ENCODE measurements at places on chromosomes 7 and 10.

- no peak for DNase-seq
Observed at GRCh38 chr10:6211341-6211670, 8.6 kb downstream of the PFKFB3 start.

DNA sequence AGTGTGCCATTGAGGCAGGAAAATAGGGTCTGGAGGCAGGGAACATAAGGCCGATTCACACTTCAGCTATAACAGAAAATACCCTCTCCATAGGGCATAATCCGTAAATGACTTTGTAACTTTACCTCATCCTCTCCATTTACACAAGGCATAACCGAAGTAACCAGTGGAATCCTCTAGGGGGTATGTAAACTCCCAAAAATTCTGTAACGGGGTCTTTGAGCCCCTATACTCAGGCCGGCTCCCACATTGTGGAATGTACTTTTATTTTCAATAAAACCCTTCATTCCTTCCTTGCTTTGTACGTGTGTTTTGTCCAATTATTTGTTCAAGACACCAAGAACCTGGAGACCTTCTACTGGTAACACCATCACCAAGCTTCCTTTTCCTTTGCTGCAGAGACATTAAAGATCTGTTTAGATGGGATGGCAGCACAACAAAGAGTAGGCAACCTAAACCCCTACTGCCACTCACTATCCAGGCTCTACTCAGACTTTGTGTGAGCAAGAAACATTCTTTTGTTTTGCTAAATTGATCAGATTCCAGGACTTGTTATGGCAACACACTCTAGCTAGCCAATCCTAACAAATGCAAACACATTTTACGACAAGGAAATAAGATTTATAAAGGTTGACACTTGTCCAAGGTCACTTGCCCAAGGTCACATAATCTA is 99.3 kb downstream of the DGKI start:
- DNase-seq, result no peak

- no peak for DNase-seq
Observed at GRCh38 chr7:91492317-91492716, 228.1 kb downstream of the FZD1 start.

GRCh38 chr7:69105092-69105491 is 493.2 kb upstream of the AUTS2 start:
- no peak for DNase-seq

- no peak for DNase-seq
Observed at GRCh38 chr10:100838986-100839385, 73.8 kb upstream of the SLF2 start.

GRCh38 chr7:1977059-1977875 is 255.5 kb downstream of the MAD1L1 start:
- no peak for DNase-seq

GRCh38 chr7:64630496-64630895 is 35.4 kb upstream of the ZNF107 start:
- no peak for DNase-seq

GRCh38 chr7:130021105-130021834 is 29.9 kb downstream of the ZC3HC1 start:
- no peak for DNase-seq

DNA sequence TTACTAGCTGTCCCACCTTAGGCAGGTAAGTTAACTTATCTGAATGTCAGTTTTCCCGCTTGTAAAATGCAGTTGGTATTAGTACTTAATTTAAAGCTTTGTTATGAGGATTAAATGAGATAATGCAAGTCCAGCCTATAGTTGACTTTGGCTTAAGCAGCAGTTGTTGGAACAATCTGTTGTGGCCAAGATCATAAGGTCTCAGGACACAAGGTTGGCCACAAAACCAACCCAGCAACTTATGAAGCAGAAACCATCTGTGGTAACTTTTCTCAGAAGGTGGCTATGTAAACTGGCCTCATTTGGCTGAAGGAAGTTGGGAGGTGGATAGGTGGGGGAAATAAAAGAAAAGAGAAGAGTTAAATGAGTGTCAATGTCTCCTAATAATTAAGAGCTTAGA is 29.4 kb downstream of the ENTPD1 start:
- no peak for DNase-seq

DNA sequence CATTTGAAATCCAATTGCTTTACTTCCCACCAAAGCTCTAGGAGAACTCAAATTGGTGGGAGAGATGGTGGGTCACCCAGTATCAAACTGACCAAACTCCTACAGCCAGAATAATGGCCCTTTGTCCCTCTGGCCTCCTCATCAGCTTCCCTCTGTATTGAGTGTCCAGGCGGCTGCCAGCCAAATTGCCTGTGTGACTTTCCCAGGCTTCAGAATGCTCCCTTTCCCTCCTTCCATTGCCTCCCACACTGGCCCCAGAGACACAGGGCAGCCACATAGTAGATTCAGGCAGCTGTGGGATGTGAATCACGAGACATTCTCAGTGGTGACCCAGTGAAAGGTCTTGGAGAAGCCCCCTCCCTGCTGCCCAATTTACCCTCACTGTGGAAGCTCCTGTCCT is 12.7 kb upstream of the VDAC2 start:
- no peak for DNase-seq

GRCh38 chr10:14358886-14359573 is 28.3 kb upstream of the FRMD4A start:
- DNase-seq, result no peak

DNA sequence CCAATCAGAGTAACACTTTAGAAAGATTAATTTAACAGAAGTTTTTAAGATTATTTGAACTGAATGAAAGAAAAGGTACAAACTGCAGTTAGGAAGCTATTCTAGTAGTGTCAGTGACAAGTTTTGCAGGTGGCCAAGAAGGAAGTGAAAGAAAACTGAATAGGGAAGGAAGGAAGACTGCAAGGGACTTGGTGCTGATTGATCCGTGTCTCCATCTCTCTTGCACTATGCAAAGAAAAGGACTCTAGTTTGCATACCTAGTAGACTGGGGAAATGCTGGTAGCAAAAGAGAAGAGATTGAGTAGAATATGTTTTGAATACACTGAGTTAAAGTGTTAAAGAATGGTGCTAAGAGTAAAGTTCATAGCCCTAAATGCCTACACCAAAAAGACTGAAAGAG is 33.0 kb downstream of the OR6V1 start:
- no peak for DNase-seq

DNA sequence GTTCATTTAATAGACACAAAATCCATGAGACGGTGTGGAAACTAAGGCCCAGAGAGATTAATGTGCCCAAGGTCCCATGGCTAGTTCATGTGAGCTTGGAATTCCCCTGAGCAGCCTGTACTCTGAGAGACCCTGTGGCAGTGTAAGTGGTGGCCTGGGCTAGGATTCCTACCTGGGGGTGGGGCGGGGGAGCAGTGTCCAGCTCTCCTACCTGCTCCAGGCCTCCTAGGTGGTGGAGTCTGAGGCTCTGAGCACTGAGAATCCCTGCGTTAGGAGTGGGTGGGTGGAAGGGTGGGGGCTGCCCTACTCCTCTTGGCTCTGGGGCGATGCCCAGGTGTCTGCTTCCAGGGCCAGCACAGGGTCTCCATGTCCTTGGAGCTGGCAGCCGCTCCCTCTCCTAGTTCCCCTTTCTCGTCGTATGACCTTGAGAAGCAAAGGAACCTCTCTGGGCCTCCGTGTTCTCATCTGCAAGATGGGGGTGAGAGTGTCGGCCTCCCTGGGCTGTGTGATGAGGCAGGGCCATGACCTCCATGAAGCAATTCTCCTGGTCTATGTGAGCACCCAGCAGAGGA is 2.5 kb downstream of the SNCG start:
- DNase-seq, result no peak

GRCh38 chr7:51823437-51823836 is 506.8 kb upstream of the COBL start:
- DNase-seq, result no peak

GRCh38 chr10:32347363-32348022 is 535 bp upstream of the EPC1 start:
- DNase-seq, result no peak

DNA sequence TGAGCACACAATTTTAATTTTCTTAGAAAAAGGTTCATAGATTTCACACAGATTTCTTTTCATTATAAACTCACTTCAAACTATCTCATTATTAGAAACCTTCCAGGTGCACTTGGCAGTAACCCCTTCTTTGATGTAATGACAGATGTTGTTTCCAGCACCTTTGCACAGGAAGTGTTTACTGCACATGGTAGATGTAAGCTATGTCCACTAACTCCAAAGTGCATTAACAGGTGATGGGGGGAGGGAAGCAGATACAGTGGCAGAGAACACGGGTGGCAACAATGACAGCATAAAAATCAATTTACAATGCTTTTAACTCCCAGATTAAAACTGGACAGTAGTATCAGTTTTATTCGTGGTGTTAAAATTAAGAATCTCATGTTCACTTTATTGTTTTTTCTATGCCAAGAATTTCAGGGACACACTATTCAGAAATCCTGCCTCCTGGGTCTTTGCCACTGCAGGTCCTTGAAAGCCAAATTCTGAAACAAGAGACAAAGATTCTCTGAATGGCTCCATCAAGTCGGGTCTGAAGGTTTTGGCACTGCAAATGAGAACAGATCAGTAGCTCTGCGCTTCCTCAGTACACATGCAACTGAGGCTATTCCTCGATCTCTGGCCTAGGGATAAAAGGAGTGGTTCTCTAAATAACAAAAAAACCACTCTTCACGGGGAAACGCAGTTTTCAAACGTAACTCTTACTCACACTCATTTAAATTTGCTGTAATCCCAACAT is 187.7 kb downstream of the JAZF1 start:
- DNase-seq, result no peak

DNA sequence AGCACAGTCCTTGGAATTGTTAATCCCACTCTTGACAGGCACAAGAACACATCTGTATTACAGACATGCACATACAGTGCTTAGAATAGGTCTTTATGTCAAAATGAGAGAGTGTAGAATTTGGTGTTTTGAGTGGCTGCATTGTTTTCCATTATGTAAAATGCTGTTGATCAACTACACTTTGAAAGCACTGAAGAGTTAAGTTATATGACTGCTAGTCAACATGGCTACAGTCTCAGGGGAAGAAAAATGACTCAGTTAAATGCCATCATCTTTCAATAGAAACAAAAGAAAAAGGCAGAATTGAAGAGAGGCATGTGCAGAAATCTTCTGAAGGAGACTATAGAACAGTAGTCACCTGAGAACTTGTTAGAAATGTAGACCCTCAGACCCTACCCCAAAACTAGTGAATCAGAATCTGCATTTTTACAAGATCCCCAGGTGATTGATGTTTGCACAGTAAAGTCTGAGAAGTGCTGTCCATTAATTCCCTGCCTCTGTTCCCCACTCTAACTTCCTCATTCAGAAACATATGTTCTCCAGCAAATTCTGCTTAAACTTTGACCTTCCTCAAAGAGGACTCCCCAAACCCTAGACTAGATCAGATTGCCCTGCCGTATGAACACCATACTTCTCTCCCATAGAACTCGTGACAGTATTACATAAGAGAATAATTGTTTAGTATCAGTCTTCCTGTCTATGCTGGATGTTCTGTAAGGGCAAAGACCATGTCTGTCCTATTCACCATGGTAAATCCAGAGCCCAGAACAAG is 16.0 kb downstream of the SND1 start:
- DNase-seq, result no peak

- DNase-seq, result no peak
Observed at GRCh38 chr7:125059861-125060456, 130.3 kb upstream of the POT1 start.

- no peak for DNase-seq
Observed at GRCh38 chr10:85995791-85996190, 370.8 kb downstream of the GRID1 start.

- DNase-seq, result no peak
Observed at GRCh38 chr10:100341953-100342626, 4.9 kb upstream of the SCD start.

DNA sequence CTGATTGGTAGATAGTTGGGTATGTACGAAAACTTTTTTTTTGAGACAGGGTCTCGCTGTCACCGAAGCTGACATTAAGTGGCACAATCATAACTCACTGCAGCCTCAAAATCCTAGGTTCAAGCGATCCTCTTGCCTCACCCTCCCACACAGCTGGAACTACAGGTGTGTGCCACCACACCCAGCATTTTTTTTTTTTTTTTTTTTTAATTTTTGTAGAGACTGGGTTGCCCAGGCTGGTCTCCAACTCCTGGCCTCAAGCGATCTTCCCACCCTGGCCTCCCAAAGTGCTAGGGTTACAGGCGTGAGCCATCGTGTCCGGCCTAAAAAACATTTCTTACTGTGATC is 1.5 kb upstream of the LRRC27 start:
- no peak for DNase-seq

GRCh38 chr10:115957012-115957399 is 316.0 kb downstream of the GFRA1 start:
- DNase-seq, result no peak

DNA sequence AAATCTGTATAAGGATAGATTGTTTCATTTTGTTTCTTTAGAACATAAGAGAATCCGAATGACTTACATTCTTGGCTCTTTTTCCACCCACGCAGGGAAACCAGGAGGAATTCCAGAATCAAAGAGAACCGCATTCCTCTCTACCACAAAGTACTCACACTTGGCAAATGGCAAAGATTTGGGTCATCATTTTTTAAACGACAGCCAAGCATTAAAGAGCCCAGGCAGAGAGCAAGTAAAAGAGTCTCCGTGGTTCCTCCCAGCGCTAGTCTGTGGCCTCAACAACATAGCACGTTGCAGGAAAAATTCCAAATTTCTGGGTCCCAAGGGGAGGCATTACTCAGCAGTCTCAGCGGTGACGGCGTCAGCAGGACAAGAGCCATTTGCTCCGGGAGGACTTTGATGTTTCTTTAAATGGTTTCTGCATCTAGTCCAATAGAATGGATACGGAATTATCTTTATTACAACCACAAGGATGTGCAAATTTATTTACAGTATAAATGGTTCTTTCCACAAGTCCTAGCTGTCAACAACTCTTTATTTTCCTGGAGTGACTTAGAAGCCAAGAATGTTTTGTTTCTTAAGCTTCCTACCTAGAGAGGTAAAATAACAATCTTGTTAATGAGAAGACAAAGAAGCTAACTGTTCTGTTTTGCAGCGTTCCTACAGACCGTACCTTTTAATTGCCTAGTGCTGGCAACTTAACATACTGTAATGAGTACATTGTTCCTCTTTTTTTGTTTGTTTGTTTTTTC is 232.5 kb downstream of the SKIDA1 start:
- no peak for DNase-seq

GRCh38 chr10:9858816-9859215 is 1158.9 kb upstream of the CELF2 start:
- no peak for DNase-seq

DNA sequence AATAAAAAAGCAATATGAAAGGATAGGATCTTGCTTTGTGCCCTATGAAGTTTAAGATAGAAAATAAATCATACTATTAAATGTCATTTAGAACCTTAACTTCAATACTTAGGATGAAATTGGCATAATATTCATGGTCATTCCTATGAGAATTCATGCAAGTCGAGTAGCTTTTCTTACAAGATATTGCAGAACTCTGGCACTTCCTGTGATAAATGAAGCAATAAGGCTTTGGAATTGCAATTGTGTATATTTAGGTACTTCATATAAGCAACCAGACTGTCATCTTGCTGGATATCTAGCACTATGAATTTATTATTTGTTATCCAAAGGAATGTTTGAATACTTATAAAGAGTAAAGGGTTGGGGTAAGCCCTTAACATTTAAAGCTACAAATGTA is 116.5 kb downstream of the ZNF438 start:
- DNase-seq, result no peak
